ENCODE measurements at places on chromosomes 4 and X.

DNA sequence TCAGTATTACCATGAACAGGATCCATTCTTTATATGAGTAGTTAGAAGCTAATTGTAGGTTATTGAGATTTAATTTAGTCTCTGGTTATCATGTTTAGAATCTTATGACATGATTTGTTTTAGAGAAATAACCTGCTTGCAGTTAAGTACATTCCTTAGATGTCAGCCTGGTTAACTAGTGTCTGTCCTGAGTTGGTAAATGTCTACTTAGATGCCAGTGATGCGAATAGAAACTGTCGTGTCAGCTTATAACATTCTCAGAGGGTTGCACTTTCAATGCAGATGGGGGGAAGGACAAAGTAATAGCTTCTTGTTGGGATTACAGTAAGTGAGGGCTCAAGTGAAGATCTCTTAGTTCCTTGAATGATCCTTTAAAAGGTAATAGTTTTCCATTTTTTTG lies 227.8 kb upstream of the SPRY1 start:
- no peaks in the 10 kb centered on the region for H3K36me3 ChIP-seq
- no peak overlapping the region for H3K27ac ChIP-seq
- no peaks in the 10 kb centered on the region for H3K27me3 ChIP-seq
- DNase-seq: no peak
- H3K4me3 ChIP-seq: no peak overlapping the region
- H3K4me1 ChIP-seq: no peaks in the 10 kb centered on the region

GRCh38 chrX:130083107-130083490 lies 27.2 kb downstream of the ELF4 start:
- H3K36me3 ChIP-seq: no peaks in the 10 kb centered on the region
- no peak for DNase-seq
- no peaks in the 10 kb centered on the region for H3K27me3 ChIP-seq
- H3K27ac ChIP-seq: no peak overlapping the region

- DNase-seq: no peak
- no peaks in the 10 kb centered on the region for H3K27me3 ChIP-seq
- no peak overlapping the region for H3K27ac ChIP-seq
- no peaks in the 10 kb centered on the region for H3K36me3 ChIP-seq
- no peaks in the 10 kb centered on the region for H3K4me1 ChIP-seq
These were observed 117.0 kb upstream of the LSM6 start for GRCh38 chr4:146058531-146058930.

DNA sequence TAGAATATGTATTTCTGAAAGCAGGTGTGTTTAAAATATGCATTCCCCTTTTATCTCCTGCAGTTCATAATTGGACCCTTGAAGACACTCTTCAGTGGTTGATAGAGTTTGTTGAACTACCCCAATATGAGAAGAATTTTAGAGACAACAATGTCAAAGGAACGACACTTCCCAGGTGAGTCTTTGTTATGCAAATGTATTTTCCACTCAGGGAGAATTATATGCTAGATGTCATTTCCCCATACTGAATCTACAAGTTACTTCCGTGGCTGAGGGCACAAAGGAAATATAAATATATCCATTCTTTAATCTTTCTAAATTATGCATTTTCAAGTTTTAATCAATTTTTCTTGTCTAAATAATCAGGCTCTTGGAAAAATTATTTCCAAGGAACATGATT lies 134.7 kb downstream of the STIM2 start:
- H3K27ac ChIP-seq: peak overlapping the region; percentile 49
- no peak for DNase-seq
- no peaks in the 10 kb centered on the region for H3K27me3 ChIP-seq
- no peak overlapping the region for H3K4me3 ChIP-seq
- H3K4me1 ChIP-seq: peaks cover 3% of the 10 kb centered on the region
- H3K36me3 ChIP-seq: no peaks in the 10 kb centered on the region

- H3K4me1 ChIP-seq: no peaks in the 10 kb centered on the region
- no peak overlapping the region for H3K27ac ChIP-seq
- DNase-seq: no peak
- no peaks in the 10 kb centered on the region for H3K27me3 ChIP-seq
These were observed 419.3 kb upstream of the ADGRL3 start for GRCh38 chr4:60780874-60781273.

GRCh38 chrX:1355131-1356046 lies 18.8 kb downstream of the IL3RA start:
- no peak overlapping the region for H3K4me3 ChIP-seq
- H3K27ac ChIP-seq: peak overlapping the region; percentile 54
- peaks cover 6% of the 10 kb centered on the region for H3K4me1 ChIP-seq
- H3K36me3 ChIP-seq: no peaks in the 10 kb centered on the region

- DNase-seq: no peak
- H3K27me3 ChIP-seq: no peaks in the 10 kb centered on the region
- no peak overlapping the region for H3K4me3 ChIP-seq
- no peaks in the 10 kb centered on the region for H3K4me1 ChIP-seq
- no peaks in the 10 kb centered on the region for H3K36me3 ChIP-seq
- H3K27ac ChIP-seq: no peak overlapping the region
These were observed 95.0 kb downstream of the NYX start for GRCh38 chrX:41542135-41542534.

DNA sequence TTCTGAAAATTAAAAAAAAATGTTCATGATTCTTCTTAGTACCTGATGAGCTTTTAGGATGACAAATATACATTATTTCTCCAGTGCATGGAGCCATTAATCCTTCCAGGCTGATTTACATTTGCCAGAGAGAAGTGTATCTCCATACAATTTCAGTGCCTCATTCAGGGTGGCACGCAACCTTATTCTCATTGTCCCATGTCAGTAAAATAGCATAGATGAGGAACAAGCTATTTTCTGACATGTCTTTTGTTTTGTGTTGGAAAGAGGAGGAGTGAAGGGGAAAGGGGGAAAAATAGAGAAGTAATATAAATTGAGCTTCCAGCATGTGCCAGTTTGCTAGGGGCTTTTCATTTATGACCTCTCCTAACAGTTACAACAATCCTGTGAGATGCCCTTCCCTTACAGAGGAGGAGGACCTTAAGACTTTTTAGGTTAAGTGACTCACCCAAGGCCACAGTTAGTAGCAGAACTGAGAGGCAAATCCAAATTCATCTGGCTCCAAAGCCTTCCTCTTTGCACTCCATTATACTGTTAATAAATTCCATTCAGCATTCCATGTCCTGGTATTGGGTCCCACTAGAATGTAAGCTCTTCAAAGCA lies 274.8 kb upstream of the GPC4 start:
- no peak for DNase-seq
- no peak overlapping the region for H3K4me3 ChIP-seq
- H3K27me3 ChIP-seq: no peaks in the 10 kb centered on the region

- no peaks in the 10 kb centered on the region for H3K36me3 ChIP-seq
- no peak overlapping the region for H3K4me3 ChIP-seq
- H3K27ac ChIP-seq: no peak overlapping the region
These were observed 160.0 kb downstream of the FHIP1A start for GRCh38 chr4:151568966-151569365.

DNA sequence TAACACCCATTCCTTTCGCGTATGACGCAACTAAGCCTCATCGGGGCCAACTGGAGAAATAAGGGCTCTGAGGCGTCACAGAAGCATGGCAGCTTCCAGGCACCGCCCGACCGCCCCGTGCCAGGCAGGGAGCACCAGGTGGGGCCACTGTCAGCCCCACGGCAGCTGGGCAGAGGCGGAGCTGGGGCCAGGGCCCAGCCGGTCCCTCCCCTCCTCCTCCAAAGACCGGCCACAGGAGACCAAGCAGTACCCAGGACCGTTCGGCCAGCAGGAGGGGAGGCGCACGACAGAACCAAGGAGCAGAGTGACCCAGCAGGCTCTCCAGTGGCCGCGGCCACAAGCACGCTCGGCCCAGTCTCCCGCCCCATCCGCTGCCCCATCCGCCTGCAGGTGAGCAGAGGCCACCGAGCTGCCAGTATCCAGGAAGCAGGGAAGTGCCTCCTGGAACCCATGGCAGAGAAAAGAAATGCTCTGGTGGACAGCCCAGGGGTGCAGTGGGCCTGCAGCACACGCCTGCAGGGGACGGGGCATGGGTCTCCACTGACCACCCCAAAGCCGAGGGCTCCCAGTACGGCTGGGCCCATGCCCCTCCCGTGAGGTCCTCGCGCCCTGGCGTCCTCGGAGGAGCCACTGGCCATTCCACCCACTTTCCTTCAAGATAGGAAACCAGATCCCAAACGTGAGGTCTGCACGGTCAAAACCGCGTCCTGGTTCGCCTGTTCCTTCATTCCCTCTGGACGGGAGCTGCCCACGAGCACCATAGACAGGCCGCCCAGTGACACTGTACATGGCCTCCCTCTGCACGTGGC lies 9.6 kb downstream of the CTBP1 start:
- no peak overlapping the region for H3K4me3 ChIP-seq
- H3K27ac ChIP-seq: no peak overlapping the region
- no peaks in the 10 kb centered on the region for H3K27me3 ChIP-seq

DNA sequence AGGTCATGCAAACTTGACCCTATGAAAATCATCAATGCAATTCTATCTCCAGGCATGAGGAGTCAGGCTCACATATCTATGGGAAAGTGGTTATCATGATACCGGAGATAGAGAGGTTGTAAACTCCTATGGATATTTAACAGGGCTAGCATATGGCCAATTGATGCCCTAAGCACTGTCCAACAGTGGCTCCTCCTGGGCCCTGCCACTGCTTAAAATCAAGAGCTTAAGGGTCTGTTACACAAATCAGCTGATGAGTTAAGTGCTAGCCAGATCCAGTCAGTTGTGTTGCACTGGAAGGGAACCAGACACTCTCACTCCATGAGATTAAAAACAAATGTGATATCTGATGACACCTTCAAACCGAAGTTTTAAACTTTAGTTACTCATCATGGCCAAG lies 337.6 kb downstream of the STIM2 start:
- H3K27ac ChIP-seq: no peak overlapping the region
- H3K4me3 ChIP-seq: no peak overlapping the region
- no peak for DNase-seq
- H3K4me1 ChIP-seq: no peaks in the 10 kb centered on the region
- no peaks in the 10 kb centered on the region for H3K36me3 ChIP-seq

- H3K27me3 ChIP-seq: no peaks in the 10 kb centered on the region
- H3K4me3 ChIP-seq: no peak overlapping the region
These were observed 250.7 kb downstream of the THOC2 start for GRCh38 chrX:123481913-123482851.

DNA sequence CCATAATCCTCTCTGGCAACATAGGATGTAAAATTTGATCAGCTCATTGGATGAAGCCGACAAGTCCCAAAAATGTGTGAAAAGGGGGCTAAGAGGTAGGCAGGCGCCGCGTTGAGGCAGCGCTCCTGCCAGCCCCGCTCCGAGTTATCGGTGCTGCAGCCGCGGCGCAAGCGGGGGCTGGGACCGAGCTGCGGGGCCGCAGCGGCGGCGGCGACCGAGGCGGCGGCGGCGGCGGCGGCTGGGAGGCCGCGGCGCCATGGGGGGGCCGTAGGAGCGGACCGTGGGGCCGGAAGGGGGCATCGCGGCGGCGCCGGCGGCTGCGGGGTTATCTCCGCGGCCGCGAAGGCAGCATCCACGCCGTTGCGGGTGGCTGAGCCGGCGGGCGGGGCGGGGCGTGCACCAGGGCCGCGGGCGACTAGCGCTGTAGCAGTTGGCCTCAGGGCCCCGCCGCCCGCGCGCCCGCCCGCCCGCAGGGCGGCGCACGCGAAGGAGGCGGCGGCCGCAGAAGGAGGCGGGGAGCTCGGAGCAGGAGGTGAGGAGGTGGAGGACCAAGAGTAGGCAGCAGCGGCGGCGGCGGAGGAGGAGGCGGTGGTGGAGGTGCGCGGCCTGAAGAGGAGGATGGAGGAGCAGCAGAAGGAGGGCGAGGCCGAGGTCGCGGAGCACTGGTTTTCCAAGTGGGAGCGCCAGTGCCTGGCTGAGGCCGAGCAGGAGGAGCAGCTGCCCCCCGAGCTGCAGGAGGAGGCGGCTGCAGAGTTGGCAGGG lies 126.0 kb upstream of the CXorf66 start:
- DNase-seq: no peak
- H3K27ac ChIP-seq: no peak overlapping the region
- no peaks in the 10 kb centered on the region for H3K36me3 ChIP-seq
- peaks cover 2% of the 10 kb centered on the region for H3K4me1 ChIP-seq
- peak overlapping the region; percentile 23 for H3K4me3 ChIP-seq

DNA sequence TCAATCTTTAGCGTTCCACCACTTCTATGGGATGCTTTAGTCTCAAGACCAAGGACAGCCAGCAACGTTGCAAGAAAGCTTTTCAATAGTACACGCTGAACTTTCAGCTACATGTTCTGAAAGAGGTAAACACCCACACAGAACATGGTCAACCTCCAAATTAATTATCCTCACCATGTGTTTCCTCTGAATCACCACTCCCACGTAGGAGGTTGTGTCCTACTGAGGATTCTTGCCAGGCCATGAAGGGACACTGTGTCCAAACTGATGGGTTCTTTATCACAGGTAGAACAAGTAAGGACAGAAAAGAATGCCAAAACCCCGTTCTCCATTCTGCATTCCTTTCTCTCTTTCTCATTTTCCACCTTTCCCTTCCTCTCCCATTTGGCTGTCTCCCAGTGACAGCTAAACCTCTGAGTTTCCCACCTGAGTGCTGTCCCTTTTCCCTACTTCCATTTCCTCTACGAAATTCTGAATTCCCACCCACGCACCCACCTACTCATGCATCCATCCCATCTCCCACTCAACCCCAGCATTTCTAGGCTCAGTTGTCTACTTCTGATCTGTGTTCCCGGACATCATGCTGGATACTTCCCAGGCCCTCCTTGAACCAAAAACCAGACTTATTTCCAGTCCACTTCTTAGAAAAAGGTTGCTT lies 29.0 kb upstream of the GPM6B start:
- H3K4me1 ChIP-seq: no peaks in the 10 kb centered on the region
- no peaks in the 10 kb centered on the region for H3K27me3 ChIP-seq
- H3K27ac ChIP-seq: no peak overlapping the region
- no peaks in the 10 kb centered on the region for H3K36me3 ChIP-seq
- H3K4me3 ChIP-seq: no peak overlapping the region
- no peak for DNase-seq

- no peaks in the 10 kb centered on the region for H3K36me3 ChIP-seq
- no peaks in the 10 kb centered on the region for H3K27me3 ChIP-seq
- no peaks in the 10 kb centered on the region for H3K4me1 ChIP-seq
These were observed 213.4 kb upstream of the HCCS start for GRCh38 chrX:10897768-10898167.

DNA sequence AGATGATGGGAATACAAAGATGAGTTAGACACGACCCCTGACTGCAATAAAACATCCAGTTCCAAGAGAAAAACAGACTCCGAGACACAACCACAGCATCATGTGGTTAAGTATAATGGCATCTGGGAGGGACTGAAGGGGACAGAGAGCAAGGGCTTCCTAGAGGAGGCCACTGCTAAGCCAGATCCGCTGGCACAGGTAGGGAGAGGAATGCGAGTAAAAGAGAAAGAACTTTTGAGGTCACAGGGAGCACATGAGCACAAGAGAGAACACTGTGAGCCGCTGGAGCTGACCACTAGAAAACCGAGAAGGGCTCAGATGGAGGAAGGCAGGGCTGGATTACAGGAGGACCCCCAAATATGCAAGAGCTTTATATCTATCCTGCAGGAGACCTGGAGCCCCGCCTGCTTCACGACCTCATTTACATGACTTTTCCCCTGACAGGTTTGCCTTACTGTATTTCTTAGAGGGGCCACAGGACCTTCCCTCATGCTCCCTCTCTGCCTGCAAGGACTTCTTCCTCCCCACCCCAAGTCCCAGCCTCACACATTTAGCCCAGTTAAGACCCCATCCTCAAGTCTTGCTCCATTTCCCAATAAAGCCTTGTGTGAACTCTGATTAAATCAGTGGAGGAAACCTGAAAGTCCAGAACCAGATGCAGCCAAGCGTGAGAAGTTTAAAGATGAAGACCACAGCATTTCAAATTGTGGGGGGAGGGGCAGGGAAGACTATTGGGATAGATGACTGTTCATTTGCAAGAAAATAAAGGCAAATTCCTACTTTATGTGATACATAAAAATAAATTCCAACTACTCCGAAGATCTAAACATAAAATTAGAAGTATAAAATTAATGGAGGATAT lies 29.6 kb downstream of the MFAP3L start:
- H3K4me1 ChIP-seq: no peaks in the 10 kb centered on the region
- no peak for DNase-seq
- no peak overlapping the region for H3K4me3 ChIP-seq
- H3K27me3 ChIP-seq: no peaks in the 10 kb centered on the region
- H3K36me3 ChIP-seq: no peaks in the 10 kb centered on the region
- H3K27ac ChIP-seq: no peak overlapping the region

Data from ovary (tissue), 10 donors.